ENCODE measurements at places on chromosomes 2 and 18.

DNA sequence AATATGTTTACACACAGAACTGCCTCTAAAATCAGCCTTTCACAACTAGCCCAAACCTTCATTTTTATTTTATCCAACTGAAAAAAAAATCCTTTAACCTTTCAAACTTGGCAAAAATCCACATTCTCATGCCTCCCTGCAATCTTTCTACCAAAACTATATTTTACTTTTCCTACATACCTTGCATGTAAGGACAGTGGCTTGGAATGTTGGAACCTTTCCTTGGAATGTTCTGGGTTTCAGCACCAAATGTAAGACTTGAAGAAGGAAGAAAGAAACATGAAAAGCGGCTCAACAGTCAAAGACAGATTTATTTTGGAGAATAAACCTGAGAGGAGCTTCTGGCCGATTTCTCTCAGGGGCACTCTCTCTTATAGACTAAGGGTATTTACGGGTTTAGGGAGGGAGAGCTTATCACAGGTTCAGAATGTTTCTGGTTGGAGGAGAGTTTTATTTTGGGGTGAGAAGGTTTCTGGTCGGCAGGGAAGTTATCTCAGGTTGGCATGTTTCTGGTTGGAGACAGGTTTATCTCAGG lies 79.7 kb downstream of the RRM2 start:
- DNase-seq: peak; percentile 76

DNA sequence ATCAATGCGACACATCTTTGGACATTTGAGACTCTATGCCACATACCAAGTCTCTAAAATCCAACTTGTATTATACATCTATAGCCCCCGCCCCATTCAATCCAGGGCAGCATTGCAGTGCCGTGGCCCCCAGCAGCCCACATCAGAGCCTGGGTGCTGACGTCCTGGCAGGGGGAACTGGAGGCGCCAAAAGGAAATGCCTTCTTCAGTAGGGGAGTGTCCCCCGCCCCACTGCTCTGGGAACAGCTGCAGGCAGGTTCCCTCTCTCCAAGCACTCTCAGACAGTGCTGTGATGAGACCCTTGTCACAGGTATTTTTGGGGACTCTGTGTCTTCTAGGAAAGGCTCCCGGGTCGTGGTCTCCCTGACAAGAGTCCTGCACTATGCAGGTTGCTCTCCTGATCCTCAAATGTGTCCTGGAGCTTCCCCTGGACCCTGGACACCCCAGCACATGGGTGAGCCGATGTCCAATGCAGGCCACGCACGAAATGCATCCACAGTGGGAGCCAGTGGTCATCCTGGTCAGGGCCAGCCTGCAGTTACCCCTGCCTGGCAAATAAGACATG lies 188.7 kb downstream of the RTP5 start:
- DNase-seq: no peak

- DNase-seq: no peak
Measured at GRCh38 chr2:68244456-68244855, 7.9 kb downstream of the PPP3R1 start.

DNA sequence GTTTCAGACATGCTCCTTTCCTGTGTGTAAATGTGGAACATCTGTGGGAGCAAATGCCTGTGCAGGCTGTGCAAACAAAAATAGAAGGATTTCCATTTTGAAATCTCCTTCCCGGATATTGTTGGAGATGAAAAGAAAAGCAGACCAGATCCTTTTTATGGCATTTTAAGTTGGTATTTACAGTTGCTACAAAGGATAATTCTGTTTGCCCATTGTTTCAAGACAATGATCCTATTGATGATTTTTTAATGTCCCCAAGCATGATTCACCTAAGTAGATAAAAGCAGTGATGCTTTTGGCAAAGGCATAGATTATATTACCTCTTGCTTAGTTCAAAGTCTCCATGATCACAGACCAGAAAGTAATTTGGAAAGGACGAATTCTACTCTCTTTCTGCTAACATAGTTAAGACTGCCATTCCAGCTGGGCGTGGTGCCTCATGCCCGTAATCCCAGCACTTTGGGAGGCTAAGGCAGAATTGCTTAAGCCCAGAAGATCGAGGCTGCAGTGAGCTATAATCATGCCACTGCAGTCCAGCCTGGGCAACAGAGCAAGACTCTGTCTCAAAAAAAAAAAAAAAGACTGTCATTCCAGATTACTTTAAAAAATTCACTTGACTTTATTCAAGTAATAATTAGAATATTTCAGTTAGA lies 209.6 kb upstream of the SLC39A10 start:
- peak; percentile 17 for DNase-seq

- no peak for DNase-seq
Measured at GRCh38 chr18:37219257-37219656, 346.3 kb downstream of the CELF4 start.

GRCh38 chr2:37583402-37583801 lies 88.0 kb downstream of the CDC42EP3 start:
- DNase-seq: peak; percentile 34

DNA sequence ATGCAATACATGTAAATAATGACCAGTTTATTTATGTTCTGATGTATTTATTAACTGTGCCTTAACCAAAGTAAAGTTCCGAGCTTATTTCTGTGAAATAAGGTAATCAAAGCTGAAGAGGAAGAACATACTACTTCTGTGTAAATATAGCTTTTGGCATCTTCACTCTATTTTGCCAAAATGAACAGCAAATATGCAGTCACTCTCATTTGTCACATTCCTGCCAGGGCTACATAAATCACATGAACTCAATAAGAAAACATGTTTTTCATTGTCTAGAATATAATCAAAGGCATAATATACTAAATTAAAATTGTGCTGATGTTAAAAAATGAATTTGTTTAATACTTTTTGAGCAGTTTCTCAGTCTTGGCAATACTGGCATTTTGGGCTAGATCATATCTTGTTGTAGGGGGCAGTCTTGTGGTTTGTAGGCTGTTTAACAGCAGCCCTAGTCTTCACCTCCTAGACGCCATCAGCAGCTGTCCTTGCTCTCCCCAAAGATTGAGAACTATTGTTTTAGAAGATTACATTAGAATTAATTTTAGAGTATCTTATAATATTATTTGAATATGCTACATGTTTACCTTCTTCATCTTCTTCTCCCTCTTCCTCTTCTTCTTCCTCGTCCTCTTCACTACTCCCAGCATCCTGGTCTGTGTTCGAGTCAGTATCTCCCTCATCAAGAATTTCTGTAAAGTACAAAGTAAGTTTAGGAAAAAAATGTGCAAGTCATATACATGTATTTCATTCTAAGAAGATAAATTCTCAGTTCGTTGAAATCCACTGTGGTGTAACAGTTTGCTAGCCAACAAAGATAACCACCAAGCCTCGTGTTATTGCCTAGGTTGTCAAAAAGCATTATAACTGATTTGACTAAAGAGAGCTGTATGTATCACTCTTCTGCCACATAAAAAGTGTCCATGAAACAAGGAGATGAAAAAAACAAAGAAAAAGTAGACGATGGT lies 41.5 kb downstream of the CWC22 start:
- peak; percentile 6 for DNase-seq

GRCh38 chr2:72539071-72539552 lies 286.7 kb downstream of the EXOC6B start:
- peak; percentile 88 for DNase-seq

DNA sequence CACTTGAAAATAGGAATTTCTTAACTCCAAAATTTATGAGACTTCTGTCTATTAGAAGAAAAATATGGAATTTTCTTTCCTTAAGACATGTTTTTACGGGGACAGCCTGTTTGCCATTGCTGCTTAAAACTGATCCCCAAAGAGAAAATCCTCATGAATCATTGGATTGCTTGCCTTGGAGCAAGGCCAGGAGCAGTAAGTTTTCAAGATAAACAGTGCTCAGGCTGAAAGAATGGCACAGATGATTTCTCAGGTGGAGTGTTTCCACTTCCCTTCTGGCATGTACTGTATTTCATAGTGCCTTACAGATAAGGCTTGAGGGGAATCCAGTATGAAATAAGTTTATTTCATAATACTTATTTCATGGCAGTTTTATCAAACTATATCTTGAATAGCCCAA lies 74.3 kb upstream of the MMADHC start:
- peak; percentile 20 for DNase-seq

GRCh38 chr2:96528700-96529375 lies 7.7 kb upstream of the ARID5A start:
- no peak for DNase-seq

DNA sequence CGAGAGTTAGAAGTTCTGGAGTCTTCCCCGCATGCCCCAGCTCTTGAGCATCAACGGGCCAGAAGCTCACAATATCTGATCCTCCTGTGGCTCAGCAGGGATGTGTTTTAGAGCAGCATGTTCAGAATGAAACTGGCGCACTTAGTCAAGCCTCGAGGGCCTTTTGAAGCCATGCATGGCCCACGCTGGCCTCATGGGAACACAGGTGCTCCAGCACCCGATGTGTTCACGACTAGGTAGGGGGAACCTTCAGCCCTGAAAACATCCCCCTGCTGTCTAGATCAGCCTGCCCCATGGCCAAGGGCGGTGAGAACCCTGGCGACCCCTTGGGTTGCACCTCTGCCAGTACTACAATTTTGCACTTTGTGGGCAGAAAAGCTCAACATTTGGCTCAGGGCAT lies 32.8 kb downstream of the MSH6 start:
- DNase-seq: no peak

DNA sequence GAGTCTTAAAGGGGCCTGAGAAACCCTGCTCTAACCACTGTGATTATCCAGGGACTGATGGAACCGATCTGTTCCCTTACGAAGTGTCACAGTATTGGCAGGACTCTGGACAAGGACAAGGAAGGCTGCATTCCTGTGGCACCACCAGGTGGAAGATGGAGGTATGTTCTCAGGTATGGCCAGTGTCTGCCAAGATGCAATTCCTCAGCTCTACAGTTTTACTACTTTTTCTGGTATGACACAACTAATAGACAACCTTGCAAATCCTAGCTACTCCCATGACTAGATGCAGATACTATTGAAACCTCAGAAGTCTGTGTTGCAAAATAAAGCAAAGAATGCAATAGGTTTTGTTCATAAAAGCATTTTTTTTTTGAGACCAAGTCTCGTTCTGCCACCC lies 14.6 kb downstream of the RAB31 start:
- peak; percentile 49 for DNase-seq

DNA sequence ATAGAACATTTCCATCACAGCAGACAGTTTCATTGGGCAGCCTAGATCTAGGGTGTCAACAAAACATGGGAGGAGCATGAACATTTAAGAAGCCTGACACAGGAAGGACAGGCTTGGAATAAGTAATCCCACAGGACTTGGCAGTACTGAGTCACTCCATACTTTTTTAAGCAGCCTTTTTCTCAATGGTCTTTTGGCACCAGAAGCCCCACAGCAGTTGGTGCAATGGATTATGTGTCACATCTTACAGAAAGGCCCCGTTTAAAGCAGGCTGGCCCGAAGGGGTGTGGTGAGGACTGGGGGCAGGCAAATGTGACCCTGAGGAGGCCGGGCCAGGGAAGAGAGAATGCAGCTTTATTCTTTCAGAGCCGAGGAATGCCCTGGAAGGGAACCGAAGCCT lies 26.6 kb downstream of the SPTBN1 start:
- peak; percentile 91 for DNase-seq

DNA sequence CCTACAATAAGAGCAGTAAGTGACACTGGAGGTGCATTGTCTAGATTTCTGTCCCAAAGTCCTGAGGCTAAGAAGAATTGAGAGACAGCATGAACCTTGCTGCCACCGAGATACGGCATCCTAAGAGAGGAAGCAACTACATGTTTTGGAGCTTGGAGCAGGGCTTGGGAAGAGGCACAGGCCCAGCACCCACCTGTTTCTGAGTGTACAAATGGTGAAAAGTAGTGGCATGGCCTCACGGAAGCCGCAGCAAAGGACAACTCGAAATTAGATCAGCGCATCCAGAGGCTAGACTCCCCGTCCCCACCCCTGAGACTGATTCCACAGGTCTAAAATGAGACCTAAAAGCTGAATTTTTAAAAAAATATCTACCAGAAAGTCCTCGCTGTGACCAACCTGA lies 127.5 kb downstream of the PTGR3 start:
- no peak for DNase-seq

DNA sequence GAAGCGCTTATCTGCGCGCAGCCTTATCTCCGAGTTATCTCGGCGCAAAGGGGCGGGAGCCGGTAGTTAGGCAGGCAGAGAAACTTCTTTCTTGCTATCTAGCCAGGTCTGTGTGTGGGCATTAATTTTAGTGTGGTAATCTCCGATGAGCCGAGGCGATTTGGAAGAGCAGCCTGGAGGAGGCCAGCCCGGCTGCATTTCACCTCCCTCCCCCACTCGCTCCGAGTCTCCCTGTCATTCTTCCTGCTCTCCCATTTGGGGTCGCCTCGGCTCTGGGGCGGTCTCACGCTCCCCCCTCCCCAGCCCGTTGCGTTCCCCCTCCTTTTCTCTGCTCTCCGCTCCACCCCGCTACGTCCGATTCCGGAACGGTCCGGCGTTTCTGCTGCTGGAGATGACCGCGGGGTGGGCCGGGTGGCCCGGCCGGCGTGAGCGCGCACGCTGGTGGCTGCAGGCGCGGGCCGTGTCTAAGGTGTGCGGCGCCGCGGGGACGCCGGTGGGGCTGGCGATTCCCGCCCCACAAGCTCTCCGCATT lies 566 bp downstream of the GATA6 start:
- peak; percentile 38 for DNase-seq

GRCh38 chr2:199819746-199820145 lies 31.2 kb downstream of the FTCDNL1 start:
- DNase-seq: peak; percentile 38

GRCh38 chr2:144471305-144472045 lies 48.4 kb downstream of the ZEB2 start:
- DNase-seq: no peak

DNA sequence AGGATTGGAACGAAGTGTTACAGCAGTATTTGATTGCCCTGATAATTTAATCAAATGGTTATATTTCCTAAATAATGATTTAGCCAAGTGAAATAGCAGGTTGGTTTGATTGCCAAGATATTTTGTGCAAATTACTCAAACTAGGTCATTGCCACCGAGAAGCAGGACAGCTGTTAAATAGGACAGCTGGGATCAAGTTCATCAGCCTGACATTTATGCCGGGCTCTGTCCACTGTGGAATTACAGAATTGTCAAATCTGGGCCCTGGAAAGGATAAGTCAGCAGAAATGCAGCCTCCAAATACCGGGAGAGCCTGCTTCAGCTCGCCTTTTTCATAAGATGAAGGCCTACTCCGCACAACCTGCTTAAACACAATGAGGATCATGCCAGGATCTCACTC lies 73.9 kb upstream of the RPL31 start:
- DNase-seq: no peak

DNA sequence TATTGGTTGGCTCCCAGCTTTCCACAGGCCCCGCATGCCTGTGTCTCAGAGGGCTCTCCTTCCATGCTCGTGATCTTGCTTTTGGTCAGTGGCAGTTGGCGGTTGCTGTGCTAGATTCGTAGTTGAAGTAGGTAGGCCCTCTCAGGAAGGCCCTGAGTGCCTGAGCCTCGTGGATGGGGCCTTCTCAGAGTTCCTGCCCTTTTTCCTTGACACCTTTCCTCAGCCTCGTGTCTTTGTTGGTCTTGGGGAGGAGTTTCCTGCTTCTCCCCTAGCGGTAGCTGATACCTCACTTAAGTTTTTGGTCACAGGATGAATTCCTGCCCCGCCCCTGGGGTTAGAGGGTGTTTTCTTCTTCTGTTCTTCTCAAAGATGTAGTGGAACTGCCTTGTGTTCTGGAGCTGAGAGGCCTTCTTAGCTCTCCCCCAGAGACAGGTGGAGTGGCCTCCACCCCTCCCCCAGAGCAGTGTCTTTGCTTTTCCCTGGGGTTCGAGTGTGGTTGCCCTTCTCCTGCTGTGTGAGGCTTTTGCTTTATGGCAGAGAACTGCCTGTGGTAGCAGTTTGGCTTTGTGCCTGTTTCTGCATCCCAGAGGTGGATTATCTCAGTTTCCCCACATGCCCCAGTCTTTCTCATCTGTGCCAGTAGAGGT lies 94.8 kb downstream of the ZNF407 start:
- DNase-seq: no peak

Measured in AG10803 (cell line).